ENCODE measurements at places on chromosomes 12 and 14.

DNA sequence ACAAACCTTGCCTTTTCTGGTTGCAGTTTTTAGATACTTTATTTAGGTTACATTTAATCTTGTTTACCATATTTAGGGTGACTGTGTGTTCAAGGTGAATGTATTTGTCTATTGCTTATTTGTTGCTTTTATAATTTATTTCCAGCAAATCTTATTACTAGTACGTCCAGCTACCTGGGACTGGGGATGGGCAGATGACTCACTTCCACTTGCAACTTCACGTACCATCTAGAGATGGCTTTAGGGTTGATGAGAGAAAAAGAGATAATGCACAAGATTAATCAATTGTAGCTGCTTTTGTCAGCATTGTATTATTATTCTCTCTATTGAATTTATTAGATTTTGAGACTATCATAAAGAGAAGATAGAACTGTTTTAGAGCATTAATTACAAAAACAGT, 5.1 kb downstream of the MIPOL1 start:
- no peak for DNase-seq

GRCh38 chr12:108634341-108634751, 652 bp upstream of the SELPLG start:
- DNase-seq, result no peak

DNA sequence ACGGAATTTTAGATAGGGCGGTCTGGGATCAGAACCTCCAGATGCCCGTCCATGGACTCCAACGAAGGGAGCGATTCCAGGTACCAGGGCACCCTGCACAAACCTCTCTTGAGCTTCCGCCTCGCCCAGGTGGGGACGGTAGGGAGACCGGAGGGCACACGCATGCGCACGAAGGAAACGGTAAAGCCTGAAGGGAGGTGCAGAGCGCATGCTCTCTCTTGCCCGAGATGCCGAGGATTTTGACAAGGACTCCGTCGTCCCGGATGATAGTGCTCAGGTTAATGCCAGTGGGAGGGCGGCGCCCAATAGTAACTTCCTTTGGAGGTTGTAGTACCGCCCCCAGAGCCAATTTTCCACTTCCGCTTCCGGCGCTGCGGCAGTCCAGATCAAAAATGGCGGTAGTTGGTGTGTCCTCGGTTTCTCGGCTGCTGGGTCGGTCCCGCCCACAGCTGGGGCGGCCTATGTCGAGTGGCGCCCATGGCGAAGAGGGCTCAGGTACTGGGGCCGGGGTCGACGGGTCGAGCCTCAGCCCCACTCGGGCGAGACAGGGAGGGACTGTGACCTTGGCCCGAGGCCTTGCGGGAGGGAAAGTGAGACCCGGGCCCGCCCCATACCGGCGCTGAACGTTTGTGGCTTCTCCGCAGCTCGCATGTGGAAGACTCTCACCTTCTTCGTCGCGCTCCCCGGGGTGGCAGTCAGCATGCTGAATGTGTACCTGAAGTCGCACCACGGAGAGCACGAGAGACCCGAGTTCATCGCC, at the start of gene COX6A1:
Gene COX6A1, plus strand, starts transcription at position 379 of the 760 bp plus-strand sequence. Its CDS starts 14 bp downstream, at position 393.
- peak; percentile 98 for DNase-seq

DNA sequence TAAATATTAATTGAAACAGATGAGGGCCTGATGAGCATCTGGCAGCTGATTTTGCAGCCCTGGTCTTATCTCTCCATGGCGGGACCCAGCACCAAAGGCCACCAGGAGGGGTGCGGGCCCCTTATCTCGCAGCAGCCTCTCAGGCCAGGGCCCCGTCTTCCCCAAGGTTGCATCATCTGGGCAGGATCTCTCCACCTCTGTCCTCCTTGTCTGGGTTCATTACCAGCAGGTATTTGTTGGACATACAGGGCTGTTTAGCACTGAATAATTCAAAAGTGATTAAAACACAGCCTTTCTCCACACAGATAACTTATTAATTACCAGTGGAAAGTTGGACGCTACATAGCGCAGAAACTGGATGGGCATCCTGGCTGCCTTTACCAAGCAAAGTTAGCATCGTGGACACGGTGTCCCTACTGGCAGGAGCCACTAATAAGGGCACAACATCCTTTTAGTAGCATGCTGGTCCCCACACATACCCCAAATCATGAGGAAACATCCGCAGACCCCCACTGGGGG, 25.8 kb downstream of the TMEM120B start:
- no peak for DNase-seq

- no peak for DNase-seq
Measured at GRCh38 chr14:104739546-104740516, 13.1 kb upstream of the SIVA1 start.

GRCh38 chr12:112347581-112347982, 34.6 kb downstream of the HECTD4 start:
- no peak for DNase-seq

- no peak for DNase-seq
Measured at GRCh38 chr14:69605738-69606137, 5.7 kb upstream of the SUSD6 start.

DNA sequence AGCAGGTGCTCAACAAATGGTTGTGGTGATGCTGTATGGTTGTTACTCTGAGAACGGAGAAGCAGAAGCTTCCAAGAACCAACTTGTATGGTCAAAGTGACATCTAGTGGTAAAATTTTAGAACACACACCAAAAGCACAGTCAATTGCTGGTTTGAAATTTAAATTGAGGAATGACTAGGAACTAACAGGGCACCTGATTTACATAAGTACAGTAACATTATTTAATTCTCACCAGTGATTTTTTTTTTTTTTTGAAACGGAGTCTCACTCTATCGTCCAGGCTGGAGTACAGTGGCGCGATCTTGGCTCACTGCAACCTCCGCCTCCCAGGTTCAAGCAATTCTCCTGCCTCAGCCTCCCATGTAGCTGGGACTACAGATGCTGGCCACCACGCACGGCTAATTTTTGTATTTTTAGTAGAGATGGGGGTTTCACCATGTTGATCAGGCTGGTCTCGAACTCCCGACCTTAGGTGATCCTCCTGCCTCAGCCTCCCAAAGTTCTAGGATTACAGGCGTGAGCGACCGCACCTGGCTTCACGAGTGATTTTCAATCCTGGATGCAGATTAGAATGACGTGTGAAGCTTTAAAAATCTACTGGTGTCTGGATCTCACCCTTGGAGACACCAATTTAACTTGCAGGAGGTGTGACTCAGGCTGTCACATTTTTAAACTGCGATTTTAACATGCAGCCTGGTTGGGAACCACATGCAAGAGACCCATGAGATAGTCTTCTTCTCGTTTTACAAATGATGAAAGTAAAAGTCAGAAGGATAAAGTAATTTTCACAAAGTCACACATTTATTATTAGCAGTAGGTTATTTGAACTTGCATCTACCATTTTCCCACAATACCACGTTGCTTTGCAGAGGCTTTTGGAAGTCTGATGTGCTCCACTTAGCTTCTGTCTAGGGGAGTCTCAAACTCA, 14.1 kb upstream of the NUMB start:
- no peak for DNase-seq

GRCh38 chr14:75506930-75507329, 15.3 kb upstream of the BATF start:
- DNase-seq, result no peak

GRCh38 chr14:71621276-71621675, 311.0 kb upstream of the RGS6 start:
- no peak for DNase-seq

DNA sequence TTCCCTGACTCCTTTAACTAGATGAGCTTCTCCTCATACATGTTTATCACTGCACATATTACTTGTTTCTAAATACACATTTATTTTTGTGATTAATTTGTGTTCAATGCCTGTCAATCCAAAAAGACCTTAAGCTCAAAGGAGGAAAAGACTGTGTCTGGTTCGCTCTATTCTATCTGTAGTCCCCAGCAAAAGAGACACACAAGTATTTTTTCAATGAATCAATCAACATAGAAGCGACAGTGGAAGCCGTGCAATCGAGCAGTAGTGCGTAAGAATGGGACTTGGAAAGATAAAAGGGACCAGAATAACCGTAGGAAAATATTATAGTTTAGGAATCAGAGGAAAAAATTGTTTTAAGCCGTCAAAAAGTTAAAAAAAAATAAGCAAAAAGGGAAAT, 951 bp downstream of the WDHD1 start:
- no peak for DNase-seq

DNA sequence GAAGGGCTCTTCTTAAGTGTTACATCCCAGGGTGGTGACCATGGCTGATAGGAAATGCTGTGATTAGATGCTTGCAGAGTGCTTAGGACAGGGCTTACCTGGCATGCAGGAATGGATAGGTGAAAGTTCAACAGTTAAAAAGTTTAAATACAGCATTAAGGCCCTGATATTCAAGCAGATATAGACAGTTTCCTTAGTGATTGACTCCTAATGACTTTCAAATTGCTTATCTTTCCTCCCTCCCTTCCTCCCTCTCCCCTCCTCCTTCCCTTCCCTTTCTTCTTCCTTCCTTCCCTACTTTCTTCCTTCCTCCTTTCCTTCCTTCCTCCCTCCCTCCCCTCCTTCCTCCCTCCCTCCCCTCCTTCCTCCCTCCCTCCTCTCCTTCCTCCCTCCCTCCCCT, 244.6 kb upstream of the NOS1 start:
- no peak for DNase-seq

DNA sequence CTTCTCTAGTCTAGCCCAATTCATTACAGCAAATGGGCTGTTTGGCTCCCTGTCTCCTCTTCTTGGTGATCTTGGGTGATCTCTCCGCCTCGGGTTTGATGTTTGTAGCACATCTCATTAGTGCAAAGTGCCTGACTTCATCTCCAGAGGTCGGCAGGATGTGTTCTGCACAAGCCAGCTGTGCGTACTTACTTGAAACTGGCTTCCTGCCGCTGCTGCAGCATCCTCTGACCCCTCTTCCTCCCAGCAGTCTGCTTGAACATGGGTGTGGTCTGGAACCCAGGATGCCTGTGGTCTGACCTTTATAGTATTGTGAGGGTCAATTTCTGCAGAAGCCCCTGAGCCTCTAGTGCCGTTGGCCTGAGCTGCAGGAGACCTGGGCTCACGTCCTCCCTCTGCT, 99.2 kb downstream of the BEGAIN start:
- no peak for DNase-seq

GRCh38 chr14:70047598-70048312, 141.0 kb downstream of the SLC8A3 start:
- no peak for DNase-seq

DNA sequence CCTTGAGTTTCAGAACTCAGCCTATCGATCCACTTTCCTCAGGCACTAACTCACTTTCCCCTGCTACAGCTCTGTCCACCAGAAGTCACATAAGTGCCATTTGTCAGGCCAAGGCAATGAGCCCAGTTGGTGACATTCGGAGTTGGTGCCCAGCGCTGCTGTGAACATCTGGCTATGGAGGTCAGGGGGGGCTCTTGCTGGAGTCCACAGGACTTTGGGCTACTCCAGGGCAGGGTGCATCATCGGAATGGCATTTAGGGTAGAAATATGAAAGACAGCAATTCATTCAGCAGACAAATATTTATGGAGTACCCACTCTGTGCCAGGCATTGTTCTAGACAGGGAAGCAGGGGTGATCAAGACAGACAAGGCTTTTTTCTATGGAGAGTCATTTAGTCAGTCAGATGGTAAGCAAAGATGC, 1.5 kb upstream of the PPP1CC start:
- no peak for DNase-seq

GRCh38 chr12:129162805-129163204, 309.5 kb downstream of the GLT1D1 start:
- no peak for DNase-seq

- no peak for DNase-seq
Measured at GRCh38 chr12:48907245-48907644, 18.0 kb downstream of the FKBP11 start.

DNA sequence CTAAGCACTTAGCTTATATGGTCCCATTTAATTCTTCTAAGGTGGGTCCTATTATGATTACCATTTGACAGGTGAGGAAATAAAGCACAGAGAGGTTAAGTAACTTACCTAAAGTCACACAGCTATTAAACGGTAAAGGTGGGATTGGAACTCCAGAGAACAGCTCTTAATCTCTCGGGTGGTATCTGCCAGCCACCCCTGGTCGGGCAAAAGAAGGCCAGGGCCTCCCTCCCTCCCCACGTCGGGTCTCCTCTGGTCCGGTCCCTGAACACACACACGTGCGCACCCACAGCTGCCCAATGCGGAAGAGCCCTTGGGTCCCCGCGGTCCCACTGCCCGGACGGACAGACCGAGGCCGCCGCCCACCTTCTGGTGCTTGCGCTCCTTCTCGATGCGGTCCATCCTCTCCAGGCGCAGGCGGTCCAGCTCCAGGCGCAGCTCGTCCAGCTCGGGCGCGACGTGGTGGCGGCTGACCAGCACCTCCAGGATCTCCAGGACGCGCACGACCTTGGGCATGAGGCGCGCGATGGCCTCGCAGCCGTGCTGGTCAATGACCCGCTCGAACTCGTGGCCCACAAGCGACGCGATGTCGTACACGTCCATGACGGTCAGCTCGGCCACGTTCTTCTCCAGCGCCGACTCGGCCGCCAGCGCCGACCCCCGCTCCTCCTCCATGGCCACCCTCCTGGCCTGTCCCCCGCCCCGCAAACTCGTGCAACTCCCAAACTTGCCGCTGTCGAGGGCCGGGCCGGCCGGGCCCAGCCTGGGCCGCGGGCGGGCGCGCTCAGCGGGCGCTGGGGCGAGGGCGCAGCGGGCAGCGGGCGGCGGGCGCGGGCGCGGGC, 490 bp downstream of the RILPL1 start:
- DNase-seq, result peak; percentile 17

All from stimulated activated CD4-positive, alpha-beta T cell treated with anti-CD3 and anti-CD28 coated beads, TNF-alpha, amount 100 ng/mL, for 24 hours (primary cell).